ENCODE measurements at places on chromosomes 1 and 21. TPM values are rescaled to one million over a fixed set of nuclear protein-coding genes. Genes with fewer than 3 reads are reported as not detected.

Gene ZNF648
- total RNA-seq = not detected

DNA sequence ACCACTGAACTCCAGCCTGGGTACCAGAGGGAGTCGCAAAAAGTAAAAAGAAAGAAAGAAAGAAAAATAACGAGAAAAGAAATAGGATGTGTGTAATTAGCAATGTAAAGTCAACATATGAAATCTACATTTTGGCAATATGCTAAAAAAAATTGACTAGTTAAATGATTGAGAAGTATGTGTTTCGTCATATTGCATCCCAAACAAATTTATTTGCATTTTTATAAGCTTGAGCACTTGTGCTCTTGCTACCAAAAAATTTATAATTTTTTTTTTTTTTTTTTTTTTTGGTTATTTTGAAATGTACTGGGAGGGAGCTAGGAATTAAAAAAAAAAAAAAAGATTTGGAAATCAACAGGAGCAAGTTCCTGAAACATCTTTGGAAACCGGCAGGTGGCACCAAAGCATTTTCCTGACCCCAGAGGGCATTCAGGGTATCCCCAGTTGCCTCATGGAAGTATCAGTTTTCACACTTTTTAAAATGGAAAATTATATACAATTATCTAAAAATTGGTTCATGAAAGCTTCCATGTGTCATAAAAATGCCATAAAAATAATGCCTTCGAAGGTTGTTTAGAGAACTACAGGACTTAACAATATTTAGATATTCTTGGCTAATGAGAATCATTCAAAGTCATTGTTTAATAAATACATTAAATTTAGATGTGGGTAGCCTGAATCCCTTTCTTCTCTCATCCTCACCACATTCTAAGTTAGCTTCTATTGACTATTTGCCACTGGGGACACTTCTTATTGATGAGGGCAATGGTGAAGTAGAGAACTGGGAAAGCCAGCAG is 4.8 kb upstream of the HEATR1 start:
- peak; percentile 54 for DNase-seq

Gene NBPF26
- 20.2 TPM for total RNA-seq

Gene LRRIQ3
- 1.2 TPM for total RNA-seq

DNA sequence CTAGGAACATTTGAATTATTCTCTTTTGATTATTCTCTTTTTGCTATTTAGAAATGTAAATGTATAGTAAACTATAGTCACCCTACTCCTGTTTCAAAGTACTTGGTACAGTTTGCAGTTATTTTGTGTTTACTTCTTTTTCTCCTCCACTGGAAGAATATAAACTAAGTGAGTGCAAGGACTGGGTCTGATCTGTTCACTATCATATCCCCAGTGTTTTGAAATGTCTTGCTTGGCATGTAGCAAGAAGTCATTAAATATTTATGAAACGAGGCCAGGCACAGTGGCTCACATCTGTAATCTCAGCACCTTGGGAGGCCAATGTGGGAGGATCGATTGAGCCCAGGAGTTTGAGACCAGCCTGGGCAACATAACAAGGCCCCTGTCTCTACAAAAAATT is 35.8 kb upstream of the PODN start:
- DNase-seq = no peak

DNA sequence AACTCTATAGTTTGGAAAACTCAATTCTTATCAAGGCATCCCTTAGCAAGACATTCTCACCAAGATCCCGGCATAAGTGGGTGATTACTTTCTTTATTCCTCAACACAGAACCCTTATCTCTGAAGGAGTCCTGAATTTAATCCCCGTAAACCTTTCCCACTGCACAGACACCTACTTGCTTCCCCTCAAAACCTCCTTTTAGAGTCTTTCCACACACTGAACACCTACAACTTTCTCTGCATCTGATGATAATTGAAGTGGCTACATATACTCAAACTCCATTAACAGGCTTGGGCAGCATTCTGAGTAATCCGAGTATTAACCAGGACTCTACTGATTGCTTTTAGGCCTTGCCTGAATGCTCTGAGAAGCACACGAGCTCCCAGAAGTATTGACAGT is 23.5 kb downstream of the PALMD start:
- no peak for DNase-seq

DNA sequence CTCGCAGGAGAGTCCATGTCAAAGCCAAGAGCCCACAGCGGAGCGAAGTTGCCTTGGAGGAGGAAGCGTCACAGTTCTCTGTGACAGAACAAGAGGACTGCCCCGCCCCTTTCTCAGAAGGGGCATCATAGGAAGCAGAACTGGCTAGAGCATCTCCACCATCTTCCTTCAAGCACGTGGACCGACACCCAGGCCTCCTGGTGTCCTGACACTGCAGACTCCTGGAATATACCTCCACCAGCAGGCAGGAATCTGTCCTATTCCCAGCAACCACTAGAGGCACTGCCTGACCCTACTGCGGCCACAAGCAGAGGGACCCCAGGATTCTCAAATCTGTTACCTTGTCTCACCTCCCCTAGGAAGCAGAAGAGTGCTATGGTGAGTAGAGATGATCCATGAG is 37.8 kb downstream of the GPA33 start:
- DNase-seq = no peak

DNA sequence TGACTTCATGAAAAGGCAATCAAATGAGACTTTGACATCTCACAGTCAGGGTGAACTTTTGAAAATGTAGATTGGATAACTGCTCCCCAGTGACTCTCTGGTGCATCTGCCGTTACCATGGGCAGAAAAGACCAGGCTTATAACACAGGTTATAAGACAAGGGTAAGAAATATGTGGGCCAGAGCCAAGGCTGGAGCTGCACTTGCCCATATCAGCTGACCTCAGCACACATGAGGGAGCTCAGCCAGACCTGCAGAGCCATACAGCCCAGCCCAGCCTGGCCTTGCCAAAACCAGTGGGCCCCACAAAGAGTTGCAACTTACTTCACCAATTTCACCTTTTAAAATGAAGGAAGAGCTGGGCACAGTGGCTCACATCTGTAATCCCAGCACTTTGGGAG is 11.7 kb upstream of the RGS2 start:
- DNase-seq = no peak

- DNase-seq = peak; percentile 72
Observed at GRCh38 chr1:168466092-168466713, 77.6 kb downstream of the XCL2 start.

DNA sequence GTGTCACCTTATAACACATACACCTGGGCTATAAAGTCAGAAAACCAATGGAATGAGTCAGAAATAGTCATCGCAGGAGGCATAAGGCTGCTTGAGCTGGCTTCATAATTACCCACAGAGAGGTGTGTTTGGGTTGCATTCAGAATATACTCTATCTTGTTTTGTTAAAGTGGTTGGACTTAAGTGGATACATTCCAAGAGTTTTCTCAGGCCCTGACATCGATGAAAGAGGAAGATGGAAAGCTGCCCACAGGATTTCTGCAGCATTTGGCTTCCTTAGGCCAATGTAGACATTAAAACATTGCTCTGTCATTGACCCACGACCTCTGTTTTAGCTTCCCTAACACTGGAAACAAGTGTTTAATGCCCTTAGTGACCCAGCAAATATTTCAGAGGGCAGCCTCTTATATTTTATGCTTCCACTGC is 18.6 kb upstream of the BCL10 start:
- DNase-seq = no peak

DNA sequence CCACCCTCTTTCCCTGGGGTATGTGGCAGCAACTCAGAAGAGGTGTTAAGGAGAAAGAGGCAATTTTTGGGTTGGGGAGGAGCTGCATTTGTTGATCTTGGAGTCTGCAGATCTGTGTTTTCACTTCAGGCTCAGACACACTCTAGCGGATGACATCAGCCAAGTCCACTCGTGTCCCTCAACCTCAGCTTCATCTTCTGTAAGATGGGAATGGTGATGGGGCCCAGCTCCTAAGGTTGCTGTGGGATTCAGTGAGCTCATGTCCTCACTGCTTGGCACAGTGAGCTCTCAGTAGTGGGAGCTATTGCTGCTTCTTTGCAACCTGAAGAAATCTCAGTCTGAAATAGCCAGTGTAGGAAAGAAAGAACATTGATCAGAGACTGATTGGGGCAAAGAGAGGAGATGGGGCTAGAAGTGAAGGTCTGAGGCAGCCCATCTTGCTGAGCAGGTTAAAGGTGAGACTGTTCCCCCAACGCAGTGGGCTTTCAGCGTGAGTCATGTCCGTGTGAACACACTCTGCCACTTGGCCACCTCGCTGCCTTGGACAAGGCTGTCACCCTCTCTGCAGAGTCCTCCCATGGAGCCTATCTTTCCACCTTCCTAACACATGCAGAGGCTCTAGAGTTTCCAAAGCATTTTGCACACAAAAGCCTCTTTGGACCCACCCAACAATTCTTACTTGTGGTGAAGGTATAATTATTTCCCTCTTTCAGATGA is 56.0 kb upstream of the CITED4 start:
- no peak for DNase-seq

Gene RAB25
- 1.3 TPM for total RNA-seq

DNA sequence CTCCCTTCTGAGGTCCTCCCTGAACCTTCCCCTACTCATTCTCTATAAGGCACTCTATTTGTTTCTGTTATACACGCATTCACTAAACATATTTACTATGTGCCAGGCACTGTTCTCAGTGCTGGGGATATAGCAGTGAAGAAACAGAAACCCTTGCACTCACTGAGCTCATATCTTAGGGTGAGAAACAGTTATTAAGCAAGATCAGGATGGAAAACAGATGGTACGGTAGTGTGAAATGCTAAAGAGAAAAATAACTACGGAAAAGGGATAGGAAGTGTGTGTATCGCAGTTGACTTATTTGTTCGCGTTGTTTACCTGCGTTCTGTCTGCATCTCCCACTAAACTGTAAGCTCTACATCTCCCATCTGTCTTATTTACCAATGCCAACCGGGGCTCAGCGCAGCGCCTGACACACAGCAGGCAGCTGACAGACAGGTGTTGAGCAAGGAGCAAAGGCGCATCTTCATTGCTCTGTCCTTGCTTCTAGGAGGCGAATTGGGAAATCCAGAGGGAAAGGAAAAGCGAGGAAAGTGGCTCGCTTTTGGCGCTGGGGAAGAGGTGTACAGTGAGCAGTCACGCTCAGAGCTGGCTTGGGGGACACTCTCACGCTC is 572 bp downstream of the CYB5RL start:
- DNase-seq = no peak

GRCh38 chr1:108140177-108140576 is 60.0 kb downstream of the SLC25A24 start:
- DNase-seq = no peak

Gene VHLL
- total RNA-seq = not detected

DNA sequence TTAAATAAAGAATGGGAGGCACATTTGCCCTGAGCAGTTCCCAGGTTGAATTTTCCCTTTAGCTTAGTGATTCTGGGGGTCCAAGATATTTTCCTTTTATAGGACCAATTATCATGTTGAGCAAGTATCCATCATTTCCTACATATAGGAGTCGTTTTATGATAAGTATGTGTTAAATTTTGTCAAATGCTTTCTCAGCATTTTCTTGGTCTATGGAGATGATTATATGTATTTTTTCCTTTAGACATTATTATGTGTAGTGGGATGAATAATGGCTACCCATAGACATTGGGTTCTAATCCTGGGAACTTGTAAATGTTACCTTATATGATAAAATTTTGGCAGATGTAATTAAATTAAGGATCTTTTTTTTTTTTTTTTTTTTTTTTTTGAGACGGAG is 128.7 kb downstream of the LMO4 start:
- no peak for DNase-seq

GRCh38 chr1:32249831-32250525 is 1.1 kb upstream of the LCK start:
- peak; percentile 93 for DNase-seq

DNA sequence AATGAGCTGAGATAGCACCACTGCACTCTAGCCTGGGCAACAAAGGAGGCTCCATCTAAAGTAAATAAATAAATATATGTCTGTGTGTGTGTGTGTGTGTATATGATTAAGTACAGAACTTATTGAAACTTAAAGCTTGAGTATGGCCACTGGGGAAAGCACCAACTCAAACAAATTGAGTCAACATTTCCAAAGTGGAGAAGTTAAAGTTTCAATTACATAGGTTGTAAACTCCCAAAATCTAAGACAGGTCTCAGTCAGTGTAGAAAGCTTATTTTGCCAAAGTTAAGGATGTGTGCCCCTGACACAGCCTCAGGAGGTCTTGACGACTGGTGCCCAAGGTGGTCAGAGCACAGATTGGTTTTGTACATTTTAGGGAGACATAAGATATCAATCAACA is 458.9 kb upstream of the RGS18 start:
- no peak for DNase-seq

DNA sequence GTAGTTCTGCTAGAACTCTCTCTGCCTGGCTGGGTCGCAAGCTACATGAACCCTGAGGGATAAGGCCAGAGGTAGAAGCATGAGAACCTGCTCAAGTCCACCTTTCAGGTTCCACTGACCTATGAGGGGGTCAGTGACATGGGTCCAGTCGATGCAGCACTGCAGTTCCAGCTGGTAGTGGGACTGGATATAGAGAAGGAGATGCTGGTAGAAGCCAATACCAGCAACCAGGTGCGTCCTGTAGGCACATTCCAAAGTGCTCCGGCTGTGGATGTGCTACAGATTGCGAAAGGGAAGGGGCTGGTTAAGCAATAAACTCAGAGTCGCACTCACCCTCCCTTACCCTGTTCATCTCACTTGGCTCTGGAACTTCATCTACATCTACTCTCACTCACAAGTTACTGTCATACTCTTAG is 5.7 kb downstream of the SMG5 start:
- DNase-seq = no peak

DNA sequence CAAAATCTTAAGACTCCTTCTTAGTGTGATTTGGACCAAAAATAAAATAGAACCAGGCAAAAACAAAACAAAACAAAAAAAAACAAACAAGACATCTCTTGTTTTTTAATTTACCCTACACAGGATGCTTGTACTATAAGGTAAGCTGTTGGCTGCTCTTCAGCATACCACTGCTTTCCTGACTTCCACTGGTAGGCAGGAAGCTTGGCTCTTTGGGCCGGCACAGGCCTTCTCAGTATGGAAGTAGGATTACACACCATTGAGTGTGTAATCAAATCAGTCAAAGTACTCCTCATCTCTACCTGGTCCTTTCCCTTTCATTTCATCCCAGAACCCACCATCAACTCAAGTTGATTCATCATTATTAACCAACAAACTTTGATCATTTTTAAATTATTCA is 61.9 kb upstream of the RGS1 start:
- no peak for DNase-seq
